Stimulated activated CD4-positive, alpha-beta T cell treated with anti-CD3 and anti-CD28 coated beads, Interleukin-1b, Interleukin-23, amount 100 ng/mL, for 1 hour (primary cell): ENCODE measurements at places on chromosomes 7 and 10.

- DNase-seq = no peak
These were observed 10.5 kb upstream of the MTPAP start for GRCh38 chr10:30359373-30360206.

DNA sequence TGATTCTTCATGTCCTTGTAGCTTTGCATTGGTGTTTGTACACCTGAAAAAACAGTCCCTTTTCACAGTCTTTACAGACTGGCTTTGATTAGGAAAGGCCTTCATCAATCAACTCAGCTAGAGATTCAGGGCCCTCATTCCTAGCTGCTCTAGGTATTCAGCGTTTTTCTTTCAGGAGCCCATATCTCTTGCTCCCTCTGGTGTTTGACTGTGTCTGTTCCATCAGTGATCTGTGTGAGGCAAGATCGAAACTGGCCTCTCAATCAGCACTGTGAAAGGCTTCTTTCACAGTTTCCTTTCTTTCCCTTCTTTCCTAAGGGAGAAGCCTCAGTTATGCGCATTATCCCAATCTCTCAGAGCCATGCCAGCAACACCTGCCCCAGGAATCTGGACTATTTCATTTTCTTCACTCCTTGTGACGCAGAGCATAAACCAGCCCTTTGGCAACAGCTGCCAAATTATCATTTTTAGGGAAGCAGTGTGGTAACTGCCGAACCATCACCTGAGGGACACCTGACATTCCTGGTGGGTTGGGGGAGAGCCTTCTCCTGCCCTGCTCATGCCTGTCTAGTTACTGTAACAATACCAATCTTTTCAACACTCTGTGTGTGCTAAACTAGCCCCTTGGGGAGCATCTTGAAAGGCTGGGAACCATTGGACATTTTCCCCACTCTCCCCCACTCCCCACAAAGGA, 75.7 kb upstream of the CCDC71L start:
- no peak for DNase-seq

- no peak for DNase-seq
These were observed 1.0 kb upstream of the PAX2 start for GRCh38 chr10:100744136-100744986.

- no peak for DNase-seq
These were observed 36.3 kb downstream of the TRIL start for GRCh38 chr7:28921822-28922221.

GRCh38 chr10:80191589-80192270, 13.6 kb downstream of the ANXA11 start:
- no peak for DNase-seq

GRCh38 chr7:27100694-27101170, 1.8 kb downstream of the HOXA2 start:
- DNase-seq = no peak

DNA sequence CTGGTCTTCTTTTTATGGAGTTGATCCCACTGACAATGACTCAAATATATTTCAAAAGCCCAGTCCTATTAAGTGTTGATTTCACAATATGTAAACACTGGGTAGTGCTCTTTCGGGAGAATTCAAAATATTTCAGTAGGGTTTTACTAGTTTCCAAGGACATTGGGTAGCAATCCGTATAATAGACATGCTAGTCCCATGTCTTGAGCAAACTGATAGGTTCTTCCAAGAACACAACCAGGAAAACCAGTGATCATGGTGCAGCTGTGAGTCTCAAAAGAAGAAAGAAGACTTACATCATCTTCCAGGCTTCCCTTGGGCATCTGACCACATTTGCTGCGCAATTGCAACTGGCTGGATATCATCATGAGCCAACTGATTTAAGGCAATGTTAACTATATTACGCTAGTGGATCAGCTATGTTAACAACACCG, 59.3 kb upstream of the APBB1IP start:
- DNase-seq = no peak

- no peak for DNase-seq
These were observed 156.1 kb downstream of the RELN start for GRCh38 chr7:103833401-103833800.

GRCh38 chr7:121608785-121609184, 212.7 kb upstream of the FAM3C start:
- DNase-seq = no peak

DNA sequence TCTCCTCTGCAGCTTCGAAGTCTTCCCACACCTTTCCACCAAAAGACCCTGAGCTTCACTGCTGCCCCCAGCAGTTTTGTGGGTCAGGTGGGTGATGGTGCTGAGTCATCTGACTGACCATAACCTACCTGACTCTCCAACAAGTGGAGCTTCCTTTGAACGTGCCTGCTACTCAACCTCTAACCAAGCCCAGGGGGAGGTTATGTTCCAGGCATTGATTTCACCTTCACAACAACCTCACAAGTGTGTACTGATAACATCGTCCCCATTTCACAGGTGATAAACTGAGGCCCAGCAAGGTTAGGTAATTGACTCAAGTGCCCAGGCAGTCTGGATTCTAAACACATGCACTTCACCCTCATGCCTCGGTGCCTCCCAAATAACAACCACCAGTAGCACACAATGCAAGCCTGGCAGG, 66.7 kb downstream of the DLG5 start:
- DNase-seq = no peak

GRCh38 chr10:124214610-124215375, 121.4 kb upstream of the CHST15 start:
- no peak for DNase-seq

GRCh38 chr7:51778121-51778520, 461.5 kb upstream of the COBL start:
- DNase-seq = no peak

- no peak for DNase-seq
These were observed 421.4 kb downstream of the SDK1 start for GRCh38 chr7:3722396-3722922.

GRCh38 chr10:90276894-90277475, 575.6 kb downstream of the KIF20B start:
- DNase-seq = no peak

GRCh38 chr7:115356999-115357702, 435.3 kb downstream of the MDFIC start:
- no peak for DNase-seq

DNA sequence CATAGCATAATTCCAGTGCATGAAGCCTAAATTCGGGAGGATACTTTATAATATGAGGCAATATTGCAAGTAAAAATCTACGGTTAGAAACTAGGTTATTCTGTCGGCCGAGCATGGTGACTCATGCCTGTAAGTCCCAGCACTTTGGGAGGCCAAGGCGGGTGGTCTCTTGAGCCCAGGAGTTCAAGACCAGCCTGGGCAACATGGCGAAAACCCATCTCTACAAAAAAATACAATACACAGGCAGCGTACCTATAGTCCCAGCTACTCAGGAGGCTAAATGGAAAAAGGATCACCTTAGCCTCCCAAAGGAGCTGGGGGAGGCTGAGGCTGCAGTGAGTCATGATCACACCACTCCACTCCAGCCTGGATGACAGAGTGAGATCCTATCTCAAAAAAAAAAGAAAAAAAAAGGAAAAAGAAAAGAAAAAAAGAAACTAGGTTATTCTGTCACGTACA, 14.2 kb downstream of the SKAP2 start:
- no peak for DNase-seq

GRCh38 chr7:73827567-73828106, 3.2 kb upstream of the CLDN4 start:
- DNase-seq = no peak

DNA sequence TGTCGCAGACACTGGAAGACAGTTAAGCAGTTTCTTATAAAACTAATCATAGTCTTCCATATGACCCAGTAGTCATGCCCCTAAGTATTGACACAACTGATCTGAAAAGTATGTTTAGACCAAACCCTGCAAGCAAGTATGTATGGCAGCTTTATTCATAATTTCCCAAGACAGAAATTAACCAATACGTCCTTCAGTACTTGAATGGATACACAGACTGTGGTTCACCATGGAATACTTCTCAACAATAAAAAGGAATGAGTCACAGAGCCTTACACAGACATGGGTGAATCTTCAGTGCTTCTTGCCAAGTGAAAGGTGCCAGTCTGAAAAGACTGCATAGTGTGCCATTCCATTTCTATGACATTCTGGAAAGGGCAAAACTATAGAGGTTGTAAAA, 50.2 kb upstream of the AKR1E2 start:
- no peak for DNase-seq

DNA sequence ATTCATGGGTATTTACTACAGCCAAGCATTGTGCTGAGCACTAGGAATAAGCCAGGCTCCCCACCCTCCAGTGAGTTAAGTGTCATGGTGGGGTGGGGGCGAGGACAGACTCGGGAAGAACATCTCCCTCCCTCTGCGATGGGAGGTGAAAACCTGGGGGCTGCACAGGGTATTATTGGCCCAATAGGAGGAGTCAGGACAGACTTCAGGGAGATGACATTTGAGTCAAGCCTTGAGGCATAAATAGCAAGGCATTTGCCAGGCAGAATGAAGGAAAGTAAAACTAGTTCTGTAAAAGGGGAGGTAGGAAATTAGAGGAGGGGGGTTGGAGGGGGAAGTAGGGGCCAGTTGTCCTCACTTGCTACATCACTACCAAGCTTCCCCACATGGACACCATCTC, 18.9 kb downstream of the NKX2-3 start:
- DNase-seq = no peak

DNA sequence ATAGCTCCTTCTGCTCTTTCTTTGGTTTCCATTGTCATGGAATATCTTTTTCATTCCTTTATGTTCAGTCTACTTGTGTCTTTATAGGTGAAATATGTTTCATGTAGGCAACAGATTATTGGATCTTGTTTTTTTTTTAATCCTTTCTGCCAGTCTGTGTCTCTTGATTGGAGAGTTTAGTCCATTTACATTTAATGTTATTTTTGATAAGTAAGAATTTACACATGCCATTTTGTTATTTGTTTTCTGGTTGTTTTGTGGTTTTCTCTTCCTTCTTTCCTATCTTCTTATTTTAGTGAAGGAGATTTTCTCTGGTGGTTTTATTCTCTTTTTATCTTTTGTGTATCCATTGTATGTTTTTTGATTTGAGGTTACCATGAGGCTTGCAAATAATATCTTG, 52.5 kb upstream of the TAS2R16 start:
- no peak for DNase-seq

GRCh38 chr10:132066186-132066585, 440 bp downstream of the JAKMIP3 start:
- DNase-seq = no peak

GRCh38 chr10:59654007-59654406, 55.6 kb downstream of the SLC16A9 start:
- no peak for DNase-seq

DNA sequence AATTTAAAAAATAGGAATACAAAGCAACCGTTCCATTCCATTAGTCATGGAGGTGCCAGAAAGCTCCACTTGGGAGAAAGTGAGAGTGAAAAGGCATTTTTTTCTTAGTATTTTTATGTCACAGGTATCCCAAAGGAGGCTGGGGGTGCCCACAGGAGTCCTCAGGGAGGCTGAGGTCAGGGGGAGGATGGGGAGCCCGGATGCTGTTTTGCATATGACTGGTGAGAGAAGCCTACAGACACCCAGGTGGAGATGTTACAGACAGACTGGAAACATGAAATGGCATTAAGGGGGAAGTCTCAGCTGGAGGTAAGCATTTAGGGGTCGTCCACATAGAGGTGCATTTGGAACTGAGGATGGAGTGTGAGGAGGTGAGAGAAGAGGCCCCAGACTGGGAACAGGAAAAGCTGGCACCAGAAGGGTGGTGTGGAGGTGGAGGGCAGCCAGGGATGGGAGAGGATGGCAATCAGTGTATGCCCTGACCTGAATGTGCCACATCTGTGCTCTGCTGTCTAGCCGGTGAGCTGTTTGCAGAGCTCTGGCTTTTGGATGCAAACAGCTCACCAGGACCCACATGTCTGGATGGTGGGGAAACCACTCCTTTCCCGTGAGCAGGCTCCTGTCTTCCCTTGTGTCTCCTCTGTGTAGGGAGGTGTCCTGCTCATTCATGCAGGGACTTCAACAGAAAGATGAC, 101.1 kb downstream of the RAMP3 start:
- DNase-seq = no peak

GRCh38 chr10:28199941-28200340, 102.9 kb downstream of the MPP7 start:
- DNase-seq = no peak

- DNase-seq = no peak
These were observed 76.1 kb downstream of the ADAM12 start for GRCh38 chr10:126312167-126312566.

DNA sequence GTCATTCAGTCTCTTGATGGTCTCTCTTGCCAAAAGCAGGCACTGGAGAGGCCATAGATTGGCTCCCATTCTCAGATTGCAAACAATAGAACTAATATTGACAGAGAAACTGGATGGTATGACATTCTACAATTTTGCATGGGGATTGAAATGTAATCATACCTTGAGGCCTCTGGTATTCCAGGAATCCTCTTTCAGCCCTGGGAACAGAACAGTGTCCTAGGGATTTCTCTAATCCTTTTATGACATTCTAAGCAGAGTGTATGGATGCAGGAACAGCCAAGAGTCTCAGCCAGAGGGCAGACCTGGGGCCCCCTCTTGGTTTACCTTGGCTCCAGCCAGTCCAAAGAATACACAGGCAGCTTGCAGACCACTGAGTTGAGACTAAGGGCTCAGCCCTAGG, 206.4 kb downstream of the KCNMA1 start:
- DNase-seq = no peak

GRCh38 chr7:5426226-5426475, 2.5 kb upstream of the TNRC18 start:
- DNase-seq = no peak

- DNase-seq = peak; percentile 75
These were observed 37.6 kb upstream of the SVOPL start for GRCh38 chr7:138738551-138739335.

- DNase-seq = no peak
These were observed 22.4 kb upstream of the LRRC17 start for GRCh38 chr7:102890292-102890970.

GRCh38 chr10:87622314-87623004, 37.2 kb upstream of the PAPSS2 start:
- no peak for DNase-seq

GRCh38 chr10:95814011-95814727, 58.2 kb downstream of the ENTPD1 start:
- DNase-seq = no peak

GRCh38 chr7:156475666-156476065, 164.9 kb upstream of the RNF32 start:
- DNase-seq = no peak
